Hypothalamus (tissue), 51 donors: ENCODE measurements at places on chromosomes 6 and 20.
A peak's percentile ranks its signal among the peaks of the same experiment; 100 is the strongest.

GRCh38 chr6:108798670-108799353 lies 49.4 kb upstream of the ARMC2 start:
- peak; percentile 7 for DNase-seq

DNA sequence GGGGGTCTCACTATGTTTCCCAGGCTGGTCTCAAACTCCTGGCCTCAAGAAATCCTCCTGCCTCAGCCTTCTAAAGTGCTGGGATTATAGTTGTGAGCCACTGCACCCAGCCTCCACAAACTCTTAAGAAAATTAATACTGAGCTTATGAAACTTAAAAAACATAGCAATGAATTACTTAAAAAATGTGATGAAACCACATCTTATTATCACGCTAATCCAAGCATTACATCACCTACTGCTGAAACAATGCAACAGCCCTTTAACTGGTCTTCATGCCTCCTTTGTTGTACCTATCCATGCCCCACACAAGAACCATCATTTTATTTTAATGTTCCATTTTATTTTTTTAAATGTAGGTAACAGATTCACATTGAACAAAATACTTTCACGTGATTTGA lies 24.9 kb downstream of the SESN1 start:
- no peak for DNase-seq

- no peak for DNase-seq
Observed at GRCh38 chr6:16930432-16930831, 169.2 kb upstream of the ATXN1 start.

DNA sequence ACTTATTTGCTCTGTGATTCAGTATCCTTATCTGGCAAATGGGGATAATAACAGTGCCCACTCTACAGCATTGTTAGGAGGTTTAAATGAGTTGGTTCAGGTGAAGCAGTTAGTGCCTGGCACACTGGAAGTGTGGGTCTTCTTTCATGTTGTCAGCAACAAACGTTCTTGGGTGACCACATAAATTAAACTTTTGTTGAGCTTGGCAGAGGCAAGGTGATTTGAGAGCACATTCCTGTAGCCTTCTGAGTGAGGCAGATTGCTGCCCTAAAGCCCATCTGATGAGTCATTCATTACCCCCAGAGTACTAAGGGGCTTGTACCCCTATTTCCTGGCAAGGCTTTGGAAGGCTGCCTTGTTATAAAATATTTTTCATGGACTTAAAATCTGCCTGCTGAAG lies 25.8 kb downstream of the SEC23B start:
- DNase-seq: no peak

- DNase-seq: no peak
Observed at GRCh38 chr20:12047838-12048432, 130.2 kb downstream of the BTBD3 start.

GRCh38 chr6:142913511-142914047 lies 31.4 kb downstream of the HIVEP2 start:
- DNase-seq: no peak

GRCh38 chr6:34051331-34051919 lies 94.5 kb downstream of the GRM4 start:
- DNase-seq: no peak

DNA sequence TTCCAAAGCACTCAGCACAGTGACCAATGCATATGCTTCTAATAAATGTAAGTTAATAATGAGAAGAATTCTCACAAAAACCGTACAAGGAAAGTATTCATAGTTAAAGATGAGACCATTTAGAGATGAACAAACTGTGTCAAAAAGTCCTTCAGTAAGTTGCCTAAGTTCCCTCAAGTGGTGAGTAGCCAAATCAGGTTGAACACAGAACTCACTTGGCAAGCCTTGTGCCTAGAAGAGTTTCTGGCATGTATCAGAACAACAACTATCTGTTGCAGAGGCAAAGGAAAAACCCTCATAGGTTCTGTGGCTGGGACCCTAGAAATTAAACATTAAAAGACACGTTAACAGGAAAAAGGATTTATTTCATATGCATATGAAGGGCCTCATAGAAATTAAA lies 129.6 kb upstream of the DOK5 start:
- no peak for DNase-seq

- DNase-seq: no peak
Observed at GRCh38 chr6:26251354-26252076, 113.5 kb upstream of the BTN3A2 start.
